ENCODE measurements at places on chromosomes 16 and 17. TPM values are rescaled to one million over a fixed set of nuclear protein-coding genes. Genes with fewer than 3 reads are reported as not detected.

Gene TMEM114
- not detected for total RNA-seq

Gene FMNL1
- 4.0 TPM for total RNA-seq

Gene TMEM235
- total RNA-seq, result not detected

Gene TK2
- 23.1 TPM for total RNA-seq

Gene USP22
- 66.4 TPM for total RNA-seq

Gene PRSS53
- 6.0 TPM for total RNA-seq

Gene CES5A
- total RNA-seq, result not detected

Gene GNG13
- total RNA-seq, result not detected

Gene FOXL1
- total RNA-seq, result not detected

Gene HOXB9
- total RNA-seq, result not detected

Gene PPL
- 26.0 TPM for total RNA-seq

DNA sequence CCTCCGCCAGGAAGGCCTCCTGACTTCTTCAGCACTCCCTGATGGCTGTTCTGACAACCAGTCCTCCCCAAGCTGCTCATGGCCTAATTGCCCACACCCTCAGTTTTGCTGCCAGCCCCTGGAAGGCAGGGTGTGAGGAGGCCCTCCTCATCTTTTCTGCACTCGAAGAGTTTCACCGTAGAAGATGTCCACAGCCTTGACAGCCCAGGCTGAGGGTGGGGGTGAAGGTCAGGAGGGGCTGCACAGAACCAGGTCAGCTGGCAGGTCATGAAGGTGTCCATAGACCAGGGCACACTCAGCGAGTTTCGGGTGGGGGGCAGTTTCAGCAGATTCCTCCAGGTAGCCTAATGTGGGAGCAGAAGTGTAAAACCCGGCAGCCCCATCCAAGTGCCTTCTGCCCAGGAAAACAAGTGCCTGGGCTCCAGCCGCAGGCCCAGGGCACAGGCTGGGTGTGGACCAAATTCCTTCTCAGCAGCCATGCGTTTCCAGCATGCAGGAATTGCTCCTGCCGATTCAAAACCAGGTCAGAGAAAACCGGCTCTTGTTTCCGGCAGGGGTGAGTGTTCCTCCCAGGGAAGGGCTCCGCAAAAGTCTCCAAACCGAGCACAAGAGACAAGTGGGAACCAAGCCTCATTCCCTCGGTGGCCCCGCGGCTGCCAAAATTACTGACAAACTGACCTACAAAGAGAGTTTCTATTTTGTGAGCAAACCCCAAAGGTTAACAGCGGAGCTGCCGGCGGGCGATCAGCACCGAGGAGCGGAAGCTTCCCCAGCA is 228.8 kb downstream of the C16orf78 start:
- no peak for DNase-seq

GRCh38 chr17:82055965-82056728 is 4.4 kb downstream of the GPS1 start:
- DNase-seq, result no peak

- DNase-seq, result no peak
Observed at GRCh38 chr17:40295488-40296436, 8.1 kb downstream of the CDC6 start.

GRCh38 chr16:74281300-74281699 is 15.3 kb upstream of the PSMD7 start:
- no peak for DNase-seq

DNA sequence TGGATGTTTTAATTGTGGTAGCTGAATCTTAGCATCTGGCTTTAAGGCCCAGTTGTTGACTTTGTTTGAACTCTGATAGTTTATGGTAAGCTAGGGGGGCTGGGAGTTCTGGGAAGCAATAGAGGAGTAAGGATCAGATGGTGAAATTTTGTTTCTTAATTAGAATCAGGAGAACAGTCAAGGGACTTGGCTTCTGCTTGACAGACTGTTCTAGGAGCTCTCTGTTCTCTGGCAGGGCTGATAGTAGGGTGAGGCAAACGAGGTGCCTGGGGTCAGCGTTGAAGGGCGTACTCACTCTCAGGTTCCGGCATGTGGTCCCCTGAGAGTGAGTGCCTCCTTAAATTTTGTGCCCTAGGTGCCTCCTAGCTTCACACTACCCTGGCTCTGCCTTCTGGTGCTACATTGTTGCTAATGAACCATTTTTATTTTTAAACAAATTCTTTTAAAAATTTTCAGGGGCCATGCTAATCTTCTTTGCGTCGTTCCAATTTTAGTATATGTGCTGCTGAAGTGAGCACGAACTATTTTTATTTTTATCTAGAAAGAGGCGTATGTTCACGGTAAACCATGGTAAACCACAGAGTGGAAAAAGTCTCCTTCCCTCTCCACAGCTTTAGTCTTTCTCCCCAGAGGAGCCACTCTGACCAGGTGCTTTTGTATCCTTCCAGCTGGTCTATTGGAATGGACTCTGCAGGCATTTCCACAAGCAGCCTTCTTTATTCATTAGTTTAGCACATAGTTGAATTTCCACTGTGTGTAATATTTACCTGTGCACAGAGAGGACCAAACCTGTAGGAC is 19.7 kb downstream of the SLC7A6 start:
- no peak for DNase-seq

DNA sequence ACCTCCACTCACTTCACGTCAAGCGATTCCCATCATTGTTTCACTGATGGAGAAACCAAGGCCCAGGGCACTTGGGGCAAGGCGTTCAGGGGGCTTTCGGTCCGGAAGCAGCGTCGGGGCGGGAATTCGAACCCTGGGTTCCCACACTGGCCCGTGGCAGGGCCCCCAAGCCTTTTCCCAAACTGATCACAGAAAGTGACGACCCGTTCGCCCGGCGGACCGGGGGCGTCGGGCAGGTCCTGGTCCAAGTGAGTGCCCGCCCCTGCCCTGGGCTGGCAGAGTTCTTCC is 856 bp upstream of the MON1B start:
- no peak for DNase-seq

- DNase-seq, result no peak
Observed at GRCh38 chr16:86070484-86070883, 171.5 kb downstream of the IRF8 start.

DNA sequence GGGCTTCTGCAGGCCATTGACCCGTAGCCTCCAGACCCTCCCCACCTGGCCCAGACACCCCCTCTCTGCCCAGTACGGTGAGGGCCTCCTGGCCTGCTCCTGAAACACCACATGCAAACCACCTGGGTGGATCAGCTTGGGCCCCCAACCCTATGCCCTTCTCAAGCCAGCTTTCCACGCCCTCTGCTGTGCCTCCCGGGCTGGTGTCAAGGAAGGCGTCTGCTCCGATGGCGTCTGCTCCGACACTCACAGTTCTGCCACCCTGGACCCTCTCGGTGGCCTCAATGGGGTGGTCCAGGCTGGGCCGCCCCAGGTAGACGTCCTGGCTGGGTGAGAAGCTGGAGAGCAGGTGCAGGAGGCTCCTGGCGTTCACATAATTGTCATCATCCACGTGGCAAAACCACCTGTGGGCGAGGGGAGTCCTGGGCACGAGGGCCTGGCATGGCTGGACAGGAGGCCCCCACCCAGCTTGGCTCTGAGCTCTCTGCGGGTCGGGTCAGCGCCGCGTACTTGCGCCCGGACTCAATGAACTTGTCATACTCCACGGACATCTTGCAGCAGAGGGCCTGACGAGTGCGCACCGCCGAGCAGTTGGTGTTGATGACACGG is 1.4 kb downstream of the RFNG start:
- no peak for DNase-seq

- DNase-seq, result no peak
Observed at GRCh38 chr16:67713647-67714273, 5.4 kb downstream of the GFOD2 start.

All from body of pancreas (tissue), 4 donors.